Frontal cortex (tissue), 4 donors: ENCODE measurements at places on chromosomes 13 and 19.

DNA sequence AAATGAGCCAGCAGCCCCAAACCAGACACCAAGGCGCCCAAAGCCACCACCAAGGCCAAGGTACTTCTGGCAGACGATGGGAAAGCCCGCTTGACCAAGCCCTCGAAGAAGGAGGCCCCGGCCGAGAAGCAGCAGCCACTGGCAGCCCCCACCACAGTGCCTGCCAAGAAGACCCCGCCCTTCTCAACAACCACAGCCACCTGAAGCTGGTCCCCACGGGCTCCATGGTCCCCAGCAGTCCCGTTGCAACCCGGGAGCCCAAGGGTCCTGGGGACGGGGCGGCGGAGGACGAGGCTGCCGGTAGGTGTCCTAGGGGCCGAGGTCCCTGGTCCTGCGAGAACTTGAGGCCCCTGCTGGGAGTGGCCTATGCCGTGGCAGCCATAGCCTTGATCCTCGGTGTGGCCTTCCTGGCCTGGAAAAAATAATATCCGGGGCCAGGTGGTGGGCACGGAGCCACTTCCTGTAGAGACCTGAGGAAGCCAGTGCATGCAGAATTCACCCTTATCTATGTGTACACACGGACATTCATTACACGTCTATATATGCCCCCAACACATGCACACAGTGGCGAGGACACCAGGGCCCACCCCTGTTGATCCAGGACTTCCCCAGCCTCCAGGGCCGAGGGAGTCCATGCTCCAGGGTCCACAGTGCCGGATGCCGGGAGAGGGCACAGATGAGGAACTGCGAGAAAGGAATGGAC lies 13.8 kb downstream of the C1QTNF9 start:
- no peak for DNase-seq

GRCh38 chr13:50766013-50766412 lies 77.5 kb downstream of the DLEU7 start:
- no peak for DNase-seq

DNA sequence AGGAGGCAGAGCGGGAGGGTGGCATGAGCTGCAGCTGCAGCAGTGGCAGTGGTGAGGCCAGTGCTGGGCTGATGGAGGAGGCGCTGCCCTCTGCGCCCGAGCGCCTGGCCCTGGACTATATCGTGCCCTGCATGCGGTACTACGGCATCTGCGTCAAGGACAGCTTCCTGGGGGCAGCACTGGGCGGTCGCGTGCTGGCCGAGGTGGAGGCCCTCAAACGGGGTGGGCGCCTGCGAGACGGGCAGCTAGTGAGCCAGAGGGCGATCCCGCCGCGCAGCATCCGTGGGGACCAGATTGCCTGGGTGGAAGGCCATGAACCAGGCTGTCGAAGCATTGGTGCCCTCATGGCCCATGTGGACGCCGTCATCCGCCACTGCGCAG lies 2.0 kb downstream of the EGLN2 start:
- DNase-seq = no peak

- peak; percentile 69 for DNase-seq
Observed at GRCh38 chr13:112893570-112894422, 75.2 kb upstream of the MCF2L start.
